ENCODE measurements at places on chromosomes 12 and 14. TPM values are rescaled to one million over a fixed set of nuclear protein-coding genes. Genes with fewer than 3 reads are reported as not detected.

DNA sequence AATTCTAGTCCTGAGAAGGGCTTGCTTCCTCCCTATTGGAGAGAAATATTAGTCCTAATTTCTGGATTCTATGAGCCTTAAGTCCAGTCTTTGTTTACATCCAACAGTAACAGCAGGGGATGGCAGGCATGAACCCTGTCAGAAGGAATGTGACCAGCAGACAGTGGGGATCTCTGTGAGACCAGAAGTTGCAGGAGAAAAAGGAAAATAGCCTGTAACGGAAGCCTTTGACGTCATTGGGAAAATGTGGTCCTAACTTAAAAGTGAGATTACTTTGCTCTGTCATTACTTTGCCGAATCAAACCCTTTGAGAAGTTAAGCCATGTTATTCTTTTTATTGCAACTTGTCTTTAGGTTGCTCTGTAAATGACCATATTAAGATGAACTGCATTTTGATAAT is 218.2 kb upstream of the PRICKLE1 start:
- DNase-seq: no peak

GRCh38 chr12:89544681-89545184 is 18.9 kb upstream of the POC1B start:
- DNase-seq: peak; percentile 75

- no peak for DNase-seq
Measured at GRCh38 chr12:6653342-6653741, 6.1 kb upstream of the ACRBP start.

The PRH2 gene
- not detected for total RNA-seq

GRCh38 chr14:23877111-23877510 is 76.5 kb upstream of the DHRS4 start:
- DNase-seq: no peak

The MYG1 gene
- 38.5 TPM for total RNA-seq

- no peak for DNase-seq
Measured at GRCh38 chr12:63805704-63806672, 26.3 kb downstream of the RXYLT1 start.

- peak; percentile 86 for DNase-seq
Measured at GRCh38 chr12:31228811-31229792, 96.8 kb downstream of the SINHCAF start.

The CINP gene
- 31.1 TPM for total RNA-seq

DNA sequence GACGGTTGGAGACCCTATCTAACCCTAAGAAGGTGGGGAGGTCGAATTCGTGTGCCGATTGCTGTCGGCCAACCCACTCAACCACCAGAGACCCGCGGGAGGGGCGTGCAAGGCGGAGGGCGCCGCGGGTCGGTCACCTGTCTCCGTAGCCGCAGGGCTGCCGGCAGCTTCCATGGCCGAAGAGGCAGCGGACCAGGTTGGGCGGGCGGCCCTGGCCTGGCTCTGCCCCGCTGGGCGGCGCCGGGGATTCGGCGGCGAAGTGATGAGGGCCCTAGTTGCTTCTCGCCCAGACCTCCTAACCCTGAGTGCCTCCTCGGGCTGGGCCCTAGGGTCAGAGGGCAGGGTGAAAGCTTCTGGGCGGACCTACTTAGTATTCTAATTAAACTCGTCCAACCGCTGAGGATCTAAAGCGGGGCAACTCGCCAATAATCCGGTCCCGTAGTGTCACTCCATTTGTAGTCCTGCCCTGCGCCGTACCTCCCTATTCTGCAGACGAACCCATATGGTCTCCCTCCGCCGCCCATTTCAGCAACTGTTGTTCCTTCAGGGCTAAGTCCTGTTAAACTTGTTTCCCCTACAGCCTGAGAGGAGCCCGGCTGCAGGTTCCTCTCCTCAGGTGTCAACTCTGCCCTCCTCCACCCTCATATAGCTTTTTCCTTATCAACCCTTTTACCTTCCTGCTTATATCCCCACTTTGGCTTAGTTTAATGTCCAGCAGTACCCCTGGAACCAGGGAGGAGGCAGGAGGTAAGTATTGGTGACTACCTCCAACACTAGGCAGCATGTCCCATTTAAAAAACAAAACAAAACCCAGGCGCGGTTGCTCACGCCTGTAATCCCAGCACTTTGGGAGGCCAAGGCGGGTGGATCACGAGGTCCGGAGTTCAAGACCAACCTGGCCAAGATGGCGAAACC is at the start of gene PYM1:
Gene PYM1, minus strand, starts transcription at position 307 of the 915 bp plus-strand sequence. Its CDS starts 133 bp downstream, at position 174.
- peak; percentile 90 for DNase-seq

The GRIP1 gene
- 5.4 TPM for total RNA-seq

DNA sequence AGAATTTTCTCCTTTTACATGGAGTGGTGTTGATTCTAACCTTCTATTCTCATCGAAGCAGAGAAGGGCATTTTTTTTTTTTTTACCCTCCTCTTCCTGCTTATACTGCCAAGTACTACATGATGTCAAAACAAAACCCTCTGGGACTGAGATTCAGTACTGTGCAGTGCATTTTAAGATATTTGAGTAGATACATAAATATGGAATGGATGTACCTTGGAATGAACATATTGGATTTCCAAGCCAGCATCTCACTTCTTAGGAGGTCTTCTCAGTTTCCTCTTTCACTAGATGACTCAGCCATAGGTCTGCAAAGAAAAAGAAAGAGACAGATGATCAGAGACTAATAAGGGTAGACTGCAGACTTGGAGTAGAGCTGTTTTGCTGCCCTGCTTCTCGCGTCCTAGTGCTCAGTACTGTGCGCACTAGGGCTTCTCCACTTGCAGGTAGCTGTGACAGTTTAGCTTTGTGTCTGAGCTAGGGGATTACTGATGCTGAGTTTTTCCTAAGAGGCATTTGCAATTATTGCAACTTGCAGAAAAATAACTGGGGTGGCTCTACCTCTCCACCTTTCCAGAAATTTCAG is 20.4 kb downstream of the TPH2 start:
- no peak for DNase-seq

GRCh38 chr12:68263366-68263765 is 10.0 kb upstream of the IL22 start:
- DNase-seq: no peak

DNA sequence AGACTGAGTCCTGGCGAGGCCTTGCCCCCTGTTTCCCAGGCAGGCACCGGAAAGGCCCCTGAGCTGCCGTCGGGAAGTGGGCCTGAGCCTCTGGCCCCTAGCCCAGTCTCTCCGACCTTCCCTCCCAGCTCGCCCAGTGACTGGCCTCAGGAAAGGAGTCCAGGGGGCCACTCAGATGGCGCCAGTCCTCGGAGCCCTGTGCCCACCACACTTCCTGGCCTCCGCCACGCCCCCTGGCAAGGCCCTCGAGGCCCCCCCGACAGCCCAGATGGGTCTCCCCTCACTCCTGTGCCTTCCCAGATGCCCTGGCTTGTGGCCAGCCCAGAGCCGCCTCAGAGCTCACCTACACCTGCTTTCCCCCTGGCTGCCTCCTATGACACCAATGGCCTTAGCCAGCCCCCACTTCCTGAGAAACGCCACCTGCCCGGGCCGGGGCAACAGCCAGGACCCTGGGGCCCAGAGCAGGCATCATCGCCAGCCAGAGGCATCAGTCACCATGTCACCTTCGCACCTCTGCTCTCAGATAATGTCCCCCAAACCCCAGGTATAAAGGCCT is 10.9 kb downstream of the TNS2 start:
- no peak for DNase-seq

GRCh38 chr12:639566-639965 is 23.7 kb downstream of the NINJ2 start:
- no peak for DNase-seq

- DNase-seq: no peak
Measured at GRCh38 chr14:23930742-23931141, 22.8 kb upstream of the DHRS4 start.

- DNase-seq: no peak
Measured at GRCh38 chr12:110107369-110108281, 16.5 kb upstream of the IFT81 start.

DNA sequence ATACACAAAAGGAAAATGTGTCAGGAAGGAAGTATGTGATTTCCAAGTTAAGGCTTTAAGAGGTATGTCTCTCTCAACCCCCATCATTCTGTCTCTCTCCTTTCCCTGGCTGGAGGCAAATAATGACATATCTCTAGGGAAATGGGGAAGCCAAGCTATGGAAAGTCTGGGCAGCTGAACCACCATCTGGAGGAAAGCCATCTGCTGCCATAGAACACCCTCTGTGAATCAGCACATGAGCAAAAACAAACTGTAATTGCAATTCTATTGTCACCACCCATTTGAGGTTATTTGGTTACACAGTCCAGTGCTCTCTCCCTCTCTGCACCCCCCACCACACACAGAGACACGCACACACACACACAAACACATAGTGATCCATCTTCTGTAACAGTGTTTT is 766.2 kb downstream of the FLRT2 start:
- DNase-seq: no peak

The NOXRED1 gene
- 0.22 TPM for total RNA-seq

The DHH gene
- 0.87 TPM for total RNA-seq
